Nucleus accumbens (tissue), 56 donors: ENCODE measurements at places on chromosomes 16 and 17.

GRCh38 chr17:38533241-38533640 lies 72.5 kb downstream of the SRCIN1 start:
- no peak for DNase-seq

- no peak for DNase-seq
Observed at GRCh38 chr17:2837147-2837561, 40.9 kb downstream of the RAP1GAP2 start.

GRCh38 chr17:1182811-1183170 lies 3.0 kb upstream of the ABR start:
- DNase-seq: no peak

GRCh38 chr16:25210758-25211157 lies 6.0 kb upstream of the AQP8 start:
- no peak for DNase-seq

DNA sequence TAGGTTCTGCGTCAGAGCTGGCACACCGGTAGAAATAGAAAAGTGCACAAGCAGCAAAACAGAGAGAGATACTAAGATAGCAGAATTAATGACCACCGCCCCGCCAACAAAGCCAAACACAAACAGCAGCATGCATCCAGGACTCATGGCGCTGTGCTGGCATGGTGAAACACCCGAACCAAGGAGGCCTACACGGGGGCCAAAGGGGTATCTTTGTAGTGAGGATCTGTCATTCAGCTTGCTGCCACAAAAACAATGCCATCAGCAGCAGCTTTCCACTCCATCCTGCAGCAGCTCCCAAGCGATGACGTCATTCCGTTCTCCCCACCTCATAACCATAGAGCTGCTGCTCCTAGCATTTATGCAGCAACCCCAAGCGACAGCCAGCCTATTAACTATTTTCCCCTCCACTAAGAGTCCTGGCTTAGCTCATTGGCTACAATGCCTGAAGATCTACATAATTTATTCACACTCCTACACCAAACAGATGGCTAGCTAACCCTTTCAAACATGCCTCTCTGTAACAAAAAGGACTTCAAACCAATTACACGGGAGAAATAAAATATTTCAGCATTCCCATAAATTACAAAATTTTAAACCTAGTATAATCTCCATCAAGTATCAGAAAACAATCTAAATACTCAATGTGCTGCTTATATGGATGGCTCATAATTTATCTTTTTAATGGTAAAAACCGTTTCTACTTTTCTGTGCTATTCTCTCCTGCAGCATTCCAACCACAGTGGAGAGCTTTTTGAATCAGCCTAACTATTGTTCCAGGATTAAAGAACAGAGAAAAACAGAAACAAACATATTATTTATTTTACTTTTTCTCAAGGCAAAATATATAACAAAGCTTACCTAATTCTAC lies 73.9 kb downstream of the SPAG9 start:
- DNase-seq: peak; percentile 90

GRCh38 chr16:80704751-80705505 lies 99.5 kb downstream of the CDYL2 start:
- DNase-seq: no peak

DNA sequence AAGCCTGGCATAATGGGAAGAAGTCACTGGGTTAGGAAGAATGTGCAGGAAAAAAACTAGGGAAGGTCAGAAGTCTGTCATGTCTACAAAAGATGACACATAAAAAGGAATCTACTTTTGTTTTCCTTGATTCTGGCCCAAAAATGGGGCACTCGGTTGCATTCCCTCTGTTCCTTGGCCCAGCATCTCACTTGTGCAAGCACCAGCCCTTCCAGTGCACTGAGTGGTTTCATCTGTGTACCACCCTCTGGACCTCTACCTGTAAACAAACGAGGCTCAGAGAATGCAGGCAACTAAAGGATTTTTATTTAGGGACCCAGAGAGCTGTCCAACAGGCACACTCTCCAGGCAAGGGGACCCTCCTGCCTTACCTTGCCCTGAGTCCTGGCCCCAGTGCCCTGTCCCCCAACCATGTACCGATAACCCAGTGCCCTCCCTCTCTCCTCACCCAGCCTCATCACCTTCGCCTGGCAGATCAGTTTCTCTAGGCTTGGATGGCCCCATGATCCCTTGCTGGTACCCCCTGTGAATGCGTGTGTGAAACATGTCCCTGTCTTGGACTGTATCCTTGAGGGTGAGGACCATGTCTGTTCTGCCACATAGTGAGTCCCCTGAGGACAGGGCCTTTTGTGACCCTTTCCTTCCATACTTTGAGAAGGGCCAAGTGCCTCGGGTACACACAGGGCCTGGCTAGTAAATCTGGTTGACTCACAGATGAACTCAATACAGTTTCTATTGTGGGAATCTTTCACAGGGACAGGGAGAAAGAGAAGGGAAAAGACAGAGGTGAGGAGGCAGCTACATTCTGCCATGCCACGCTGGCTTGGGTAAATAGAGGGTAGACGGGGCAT lies 13.3 kb downstream of the NXPH3 start:
- no peak for DNase-seq

GRCh38 chr17:59415397-59415796 lies 83.9 kb downstream of the YPEL2 start:
- DNase-seq: no peak

DNA sequence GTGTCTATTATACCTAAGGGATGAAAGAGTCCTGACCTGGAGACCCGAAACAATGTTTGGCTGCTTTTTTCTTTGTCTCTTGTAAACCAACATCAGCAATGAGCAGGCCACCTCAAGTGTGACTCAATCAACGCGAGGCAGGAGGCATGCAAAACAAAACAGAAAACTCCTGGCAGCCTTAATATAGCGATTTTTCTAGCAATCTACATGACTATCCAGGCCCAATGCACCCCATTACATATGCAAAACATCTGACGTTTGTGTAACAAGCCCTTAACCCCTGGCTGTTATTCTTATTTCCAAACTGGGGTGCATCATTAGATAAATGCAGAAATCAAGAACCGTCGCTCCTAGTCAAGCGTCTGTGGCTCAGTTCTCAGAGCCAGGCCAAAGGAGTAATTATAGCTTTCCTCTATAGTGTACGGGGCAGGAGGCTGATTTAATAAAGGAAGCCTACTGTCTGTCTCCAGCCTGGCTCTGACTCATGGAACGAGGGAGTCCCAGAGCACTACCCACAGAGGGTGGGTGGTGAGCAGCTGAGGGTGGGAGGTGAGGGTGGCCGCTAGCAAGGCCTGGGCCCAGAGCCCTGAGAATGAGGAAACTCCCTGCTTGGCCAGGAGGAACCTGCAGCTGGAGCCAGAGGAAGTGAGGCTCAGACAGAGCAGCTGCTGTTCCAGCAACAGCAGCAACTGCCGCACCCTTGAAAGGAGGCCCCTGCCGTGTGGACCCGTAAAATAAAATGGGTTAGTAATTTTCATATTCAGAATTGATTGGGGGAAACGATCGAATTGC lies 43.9 kb downstream of the CHD9 start:
- peak; percentile 72 for DNase-seq

DNA sequence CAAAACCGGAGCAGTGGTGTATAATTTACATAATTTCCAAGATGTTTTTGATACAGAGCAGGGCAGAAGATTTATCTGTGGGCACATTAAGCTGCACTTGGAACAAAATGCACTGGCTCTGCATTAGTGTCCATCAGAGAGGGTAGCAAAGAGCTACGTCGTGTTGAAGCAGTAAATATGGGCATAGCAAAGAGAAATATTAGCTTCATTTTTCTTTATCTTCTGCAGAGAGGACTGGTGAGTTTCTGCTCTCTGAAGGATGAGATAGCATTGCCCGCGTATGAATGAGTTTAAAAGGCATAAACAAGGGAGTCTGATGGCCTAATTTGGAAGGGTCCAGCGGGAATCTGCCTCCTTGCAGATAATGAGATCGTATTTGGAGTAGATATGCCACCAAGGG lies 227.8 kb upstream of the CDH11 start:
- DNase-seq: no peak

DNA sequence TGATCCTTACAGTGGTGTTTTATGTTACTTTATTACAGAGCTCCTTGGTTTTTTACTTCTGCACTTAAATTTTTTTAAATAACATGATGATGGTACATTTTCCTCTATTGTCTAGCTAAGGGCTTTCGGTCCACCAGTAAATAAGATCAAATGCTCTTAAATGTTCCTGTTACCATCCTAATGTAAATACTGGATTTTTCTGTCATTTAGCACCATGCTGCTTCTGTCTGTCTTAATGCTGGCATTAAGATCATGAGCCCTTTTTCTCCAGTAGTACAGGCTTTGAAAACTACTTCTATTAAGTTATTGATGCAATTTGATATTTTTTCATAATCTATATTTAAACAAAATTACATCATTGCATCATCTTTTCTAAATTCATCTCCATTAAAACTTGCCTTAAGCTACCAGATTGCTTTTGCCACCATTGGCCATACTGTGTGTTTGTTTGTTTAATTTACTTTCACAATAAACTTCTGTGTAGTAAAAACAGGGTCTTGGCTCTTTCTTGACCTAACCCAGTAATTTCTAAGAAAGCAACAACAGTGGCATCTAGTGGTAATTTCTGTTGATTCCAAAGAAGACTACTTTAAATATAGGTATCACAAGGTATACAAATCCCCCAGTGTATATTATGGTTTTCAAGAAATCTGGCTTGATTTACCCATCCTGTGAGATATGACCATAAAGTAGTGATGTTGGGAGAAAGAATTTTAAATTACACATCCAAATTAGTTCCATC lies 9.0 kb upstream of the PHAF1 start:
- no peak for DNase-seq

DNA sequence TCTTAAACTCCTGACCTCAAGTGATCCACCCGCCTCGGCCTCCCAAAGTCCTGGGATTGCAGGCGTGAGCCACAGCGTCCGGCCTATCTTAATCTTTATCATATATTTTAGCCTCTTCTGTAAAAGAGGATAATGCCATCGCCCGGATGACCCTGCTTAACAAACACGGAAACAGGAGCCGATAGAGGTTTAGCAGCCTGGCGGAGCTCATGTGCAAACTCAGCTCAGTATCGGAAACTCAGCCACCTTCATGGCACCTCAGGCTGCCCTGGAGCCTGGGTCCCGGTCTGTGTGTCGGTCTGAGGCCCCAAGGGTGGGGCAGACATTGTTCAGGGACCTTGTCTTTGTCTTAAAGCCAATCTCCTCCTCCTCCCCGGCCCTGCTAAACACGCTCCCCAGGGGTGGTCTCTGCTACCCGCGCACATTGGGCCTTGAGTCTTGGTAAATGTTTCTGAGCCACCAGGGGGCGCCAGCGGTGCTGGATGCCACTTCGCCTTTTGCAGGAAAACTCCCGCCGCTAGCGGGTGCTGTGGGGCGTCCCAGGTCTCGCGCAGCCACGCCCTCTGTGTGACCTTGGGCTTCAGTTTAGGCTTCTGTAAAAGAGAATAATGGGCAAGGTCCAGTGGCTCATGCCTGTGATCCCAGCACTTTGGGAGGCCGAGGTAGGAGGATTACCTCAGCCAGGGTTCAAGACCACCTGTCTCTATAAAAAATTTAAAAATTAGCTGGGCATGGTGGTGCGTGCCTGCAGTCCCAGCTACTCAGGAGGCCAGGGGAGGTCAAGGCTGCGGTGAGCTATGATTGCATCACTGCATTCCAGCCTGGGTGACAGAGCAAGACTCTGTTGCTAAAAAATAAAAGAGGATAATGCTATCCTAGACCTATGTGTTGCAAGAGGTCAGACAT lies 2.7 kb downstream of the CETP start:
- DNase-seq: no peak

- DNase-seq: no peak
Observed at GRCh38 chr16:10501016-10501607, 79.3 kb downstream of the EMP2 start.

GRCh38 chr16:49058382-49058781 lies 223.3 kb downstream of the CBLN1 start:
- DNase-seq: no peak

GRCh38 chr17:15966879-15967248 lies 21.9 kb downstream of the ADORA2B start:
- DNase-seq: no peak

DNA sequence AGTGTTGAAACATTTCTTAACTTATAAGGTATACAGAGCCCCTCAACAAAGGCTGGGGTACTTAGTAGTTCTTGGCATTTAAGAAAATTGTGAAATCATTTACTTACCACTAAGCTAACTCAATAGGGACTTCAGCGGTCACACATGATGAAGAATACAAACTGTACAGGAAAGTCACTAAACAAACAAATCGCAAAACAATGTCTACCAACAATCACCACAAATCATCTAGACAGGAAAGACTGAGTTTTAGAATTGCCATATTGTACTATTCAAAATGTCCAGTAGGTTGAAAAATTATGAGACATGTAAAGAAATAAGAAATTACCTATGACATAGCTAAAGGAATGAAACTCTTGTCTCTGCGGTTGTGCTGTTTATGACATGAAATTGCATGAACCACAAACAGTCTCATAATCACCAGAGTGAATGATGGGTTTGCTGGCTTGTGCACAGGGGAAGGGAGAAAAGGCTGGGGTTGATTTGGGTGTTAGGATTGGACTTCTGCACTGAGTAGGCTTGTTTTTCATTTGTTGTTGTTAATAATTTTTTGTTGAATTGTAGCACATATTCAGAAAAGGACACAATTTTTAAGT lies 441.1 kb upstream of the MON1B start:
- DNase-seq: no peak

DNA sequence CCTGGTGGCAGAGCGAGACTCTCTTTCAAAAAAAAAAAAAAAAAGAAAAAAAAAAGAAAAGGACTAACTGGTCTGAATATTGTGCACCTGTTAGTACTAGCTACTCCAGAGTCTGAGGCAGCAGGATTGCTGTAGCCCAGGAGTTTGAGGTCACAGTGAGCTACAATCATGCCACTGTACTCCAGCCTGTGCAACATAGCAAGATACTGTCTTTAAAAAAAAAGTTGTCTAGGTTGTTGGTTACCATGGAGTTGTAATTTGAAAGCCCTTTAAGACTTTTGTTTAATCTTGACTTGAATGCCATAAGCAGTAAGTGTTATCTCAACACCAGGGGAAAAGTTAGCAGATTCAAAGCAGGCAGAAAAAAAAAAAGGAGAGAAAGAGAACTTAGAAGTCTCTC lies 10.9 kb upstream of the C16orf54 start:
- no peak for DNase-seq

- no peak for DNase-seq
Observed at GRCh38 chr16:6103561-6103960, 1006.0 kb upstream of the EEF2KMT start.
